ENCODE measurements at places on chromosomes 12 and 14. TPM values are rescaled to one million over a fixed set of nuclear protein-coding genes. Genes with fewer than 3 reads are reported as not detected.

GRCh38 chr12:64678248-64678647 is 68.0 kb downstream of the RASSF3 start:
- DNase-seq: no peak

DNA sequence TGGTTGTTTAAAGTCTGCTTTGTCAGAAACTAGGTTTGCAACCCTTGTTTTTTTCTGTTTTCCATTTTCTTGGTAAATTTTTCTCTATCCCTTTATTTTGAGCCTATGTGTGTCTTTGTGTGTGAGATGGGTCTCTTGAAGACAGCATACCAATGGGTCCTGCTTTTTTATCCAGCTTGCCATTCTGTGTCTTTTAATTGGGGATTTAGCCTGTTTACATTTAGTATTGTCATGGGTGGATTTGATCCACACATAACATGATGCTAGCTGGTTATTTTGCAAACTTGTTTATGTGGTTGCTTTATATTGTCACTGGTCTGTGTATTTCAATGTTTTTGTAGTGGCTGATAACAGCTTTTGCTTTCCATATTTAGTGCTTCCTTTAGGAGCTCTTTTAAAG is 17.2 kb upstream of the ART4 start:
- no peak for DNase-seq

- no peak for DNase-seq
Observed at GRCh38 chr12:11652351-11653040, 3.0 kb downstream of the ETV6 start.

Gene TPPP2
- polyA plus RNA-seq: 3.6 TPM

Gene RALGAPA1
- 35.7 TPM for polyA plus RNA-seq

Gene ARF6
- polyA plus RNA-seq: 79.8 TPM

Gene ALDH1L2
- polyA plus RNA-seq: 1.5 TPM

Gene OR4L1
- polyA plus RNA-seq: not detected

Gene RPS6KA5
- 7.6 TPM for polyA plus RNA-seq

Gene CCDC196
- 0.12 TPM for polyA plus RNA-seq

Measured in renal cortex interstitium (tissue), 15 donors.